Stimulated activated CD8-positive, alpha-beta memory T cell treated with anti-CD3 and anti-CD28 coated beads, Interleukin-4, amount 100 ng/mL, for 1 hour (primary cell): ENCODE measurements at places on chromosomes 3 and 15.

- no peak for DNase-seq
These were observed 71.5 kb upstream of the EIF1B start for GRCh38 chr3:40237889-40238571.

GRCh38 chr3:106035619-106036018 is 166.8 kb upstream of the CBLB start:
- DNase-seq, result no peak

GRCh38 chr3:114756506-114757279 is 390.4 kb downstream of the ZBTB20 start:
- DNase-seq, result no peak

DNA sequence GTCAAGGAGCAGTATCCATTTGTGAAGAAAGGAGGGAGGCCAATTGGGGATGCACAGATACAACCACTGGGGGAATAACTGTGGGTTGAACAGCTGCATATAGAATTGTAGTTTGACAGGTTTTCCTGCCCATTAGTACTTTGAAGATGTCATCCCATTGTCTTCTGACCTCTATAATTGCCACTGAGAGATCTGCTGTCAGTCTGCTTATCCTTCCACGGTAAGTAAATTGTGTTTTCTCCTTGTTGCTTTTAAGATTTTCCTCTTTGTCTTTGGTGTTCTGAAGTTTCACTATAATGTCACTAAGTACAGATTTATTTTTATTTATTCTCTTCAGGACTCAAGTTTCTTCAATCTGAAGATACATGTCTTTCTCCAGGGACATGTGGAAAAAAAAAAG is 56.6 kb downstream of the MOBP start:
- no peak for DNase-seq

- no peak for DNase-seq
These were observed 299.9 kb downstream of the UACA start for GRCh38 chr15:70463453-70463834.

- no peak for DNase-seq
These were observed 12.4 kb downstream of the VILL start for GRCh38 chr3:38002940-38003339.

DNA sequence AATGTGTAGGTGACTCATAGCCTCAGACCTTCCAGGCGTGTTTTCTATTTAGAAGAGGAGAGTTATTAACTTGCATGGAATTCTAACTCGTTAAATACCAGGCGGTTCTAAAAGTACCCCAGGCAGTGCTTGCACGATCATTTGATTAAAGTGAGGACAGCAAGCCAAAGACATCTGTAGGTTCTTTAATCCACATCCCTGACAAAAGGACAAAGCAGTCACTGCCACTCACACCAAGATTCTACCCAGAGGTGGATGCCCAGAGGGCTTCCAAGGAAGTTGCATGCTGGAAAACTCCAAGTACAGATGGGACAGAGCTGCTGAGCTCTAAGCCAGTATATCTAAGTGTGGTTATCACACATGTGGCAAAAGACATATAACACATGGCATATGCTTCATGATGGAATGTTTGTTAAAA is 372.1 kb downstream of the ROBO2 start:
- DNase-seq, result no peak

GRCh38 chr15:81281456-81281735 is 42.5 kb downstream of the STARD5 start:
- no peak for DNase-seq

GRCh38 chr3:65398953-65399352 is 639.8 kb downstream of the MAGI1 start:
- no peak for DNase-seq

DNA sequence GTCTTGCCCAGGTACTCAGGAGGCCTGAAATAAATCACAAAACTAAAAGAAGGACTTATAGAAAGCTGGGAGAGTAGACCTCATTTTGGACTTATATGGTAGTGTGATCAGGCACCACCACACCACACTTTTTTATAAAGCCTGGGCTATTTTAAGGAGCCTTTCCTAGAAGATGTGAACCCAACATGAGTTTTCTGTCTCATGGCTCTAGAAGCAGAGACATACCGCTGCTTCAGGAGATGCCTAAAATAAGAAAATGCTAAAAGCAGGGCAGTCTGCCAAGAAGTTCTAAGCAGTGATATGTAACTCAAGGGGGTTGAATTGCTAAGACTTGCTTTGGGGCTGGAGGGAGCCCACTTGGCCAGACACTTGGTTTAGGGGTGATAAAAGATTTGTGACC is 49.6 kb downstream of the SUMF1 start:
- no peak for DNase-seq

GRCh38 chr3:17420668-17421067 is 321.8 kb downstream of the TBC1D5 start:
- DNase-seq, result no peak

DNA sequence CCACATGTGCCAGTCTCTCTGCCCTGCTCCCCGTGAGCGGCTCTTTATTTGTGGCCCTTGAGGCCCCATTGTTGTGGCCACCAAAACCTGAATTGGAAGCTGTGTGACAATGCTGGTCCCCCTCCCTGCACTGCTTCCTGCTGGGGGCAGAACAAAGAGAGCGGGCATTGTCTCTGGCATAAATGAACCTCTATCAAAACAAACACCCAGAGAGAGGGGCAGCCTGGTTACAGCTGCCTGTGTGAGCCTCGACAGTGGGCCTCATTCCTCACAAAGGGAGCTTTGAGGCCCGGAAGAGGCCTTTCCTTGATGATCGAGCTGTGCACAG is 152.9 kb downstream of the IGF1R start:
- DNase-seq, result no peak

DNA sequence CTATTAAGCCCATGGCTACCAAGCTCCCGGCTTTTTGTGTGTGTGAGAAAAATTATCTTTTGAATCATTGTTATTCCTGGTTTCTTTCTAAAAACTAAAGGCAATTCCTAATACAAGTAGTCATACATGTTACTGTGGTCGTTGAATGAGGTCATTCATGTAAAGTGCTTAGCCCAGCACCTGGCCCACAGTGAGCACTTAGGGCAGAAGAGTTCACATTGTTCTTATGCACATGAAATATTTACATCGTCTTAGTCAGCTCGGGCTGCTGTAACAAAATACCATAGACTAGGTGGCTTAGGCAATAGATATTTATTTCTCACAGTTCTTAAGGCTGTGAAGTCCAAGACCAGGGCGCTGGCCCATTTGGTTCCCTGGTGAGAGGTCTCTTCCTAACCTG is 216.1 kb downstream of the SHQ1 start:
- DNase-seq, result no peak

DNA sequence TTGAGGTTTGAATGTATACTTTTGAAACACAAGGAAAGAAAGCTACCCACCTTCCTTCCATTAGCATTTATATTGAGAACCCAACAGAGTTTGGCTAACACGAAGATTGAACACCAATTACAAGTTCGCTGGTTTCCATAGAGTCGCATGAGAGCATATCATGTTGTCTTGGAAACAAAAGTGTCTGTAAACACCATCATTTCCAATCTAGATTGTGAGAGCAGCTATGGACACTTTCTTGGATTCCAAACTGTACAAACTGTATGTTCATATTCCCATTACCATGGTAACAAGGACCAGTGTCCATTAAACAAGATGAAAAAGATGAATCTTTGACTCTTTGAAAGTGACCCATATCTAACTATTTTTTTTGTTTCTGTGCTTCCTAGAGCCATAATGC is 529.9 kb upstream of the ROBO1 start:
- no peak for DNase-seq

DNA sequence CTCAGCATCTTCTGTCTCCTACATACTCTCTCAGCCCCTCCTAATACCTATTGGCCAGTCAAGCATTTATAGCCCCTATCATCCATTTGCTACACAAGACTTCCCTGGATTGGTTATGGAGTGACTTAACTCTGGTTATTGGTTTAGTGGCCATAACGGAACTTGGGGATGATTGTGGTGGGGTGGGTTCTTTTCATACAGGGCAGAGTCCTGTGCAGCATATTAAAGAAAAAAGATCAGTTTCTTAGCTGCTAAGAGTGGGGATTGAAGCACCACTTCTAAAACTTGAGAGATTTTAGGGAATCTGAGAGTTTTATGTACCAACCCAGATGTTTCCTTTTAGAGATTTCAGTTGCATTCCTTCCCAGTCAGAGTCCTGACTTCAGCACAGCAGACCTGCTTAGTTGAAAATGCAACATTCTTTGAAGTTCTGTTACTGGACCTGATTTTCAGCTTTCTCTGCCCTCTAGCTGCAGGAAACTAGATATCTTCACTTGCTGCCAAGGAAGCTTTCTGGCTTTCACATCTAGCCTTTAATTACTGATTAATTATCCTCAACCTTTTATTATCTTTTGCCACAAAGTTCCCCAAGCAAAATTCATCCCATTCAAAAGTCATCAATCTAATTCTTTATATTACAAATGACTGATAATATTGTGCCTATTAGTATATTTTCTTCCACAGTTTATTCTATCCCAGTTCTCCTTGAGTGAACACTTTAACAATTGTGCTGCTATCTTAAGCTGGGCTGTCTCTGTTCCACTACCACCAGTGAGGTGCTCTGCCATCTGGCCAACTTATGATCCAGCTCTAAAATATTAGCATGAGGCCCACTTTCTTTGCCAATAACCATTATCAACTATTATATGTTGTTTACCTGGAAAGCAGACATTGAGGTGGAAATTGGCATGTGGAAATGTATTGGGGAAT is 906.0 kb upstream of the ALCAM start:
- DNase-seq, result no peak

DNA sequence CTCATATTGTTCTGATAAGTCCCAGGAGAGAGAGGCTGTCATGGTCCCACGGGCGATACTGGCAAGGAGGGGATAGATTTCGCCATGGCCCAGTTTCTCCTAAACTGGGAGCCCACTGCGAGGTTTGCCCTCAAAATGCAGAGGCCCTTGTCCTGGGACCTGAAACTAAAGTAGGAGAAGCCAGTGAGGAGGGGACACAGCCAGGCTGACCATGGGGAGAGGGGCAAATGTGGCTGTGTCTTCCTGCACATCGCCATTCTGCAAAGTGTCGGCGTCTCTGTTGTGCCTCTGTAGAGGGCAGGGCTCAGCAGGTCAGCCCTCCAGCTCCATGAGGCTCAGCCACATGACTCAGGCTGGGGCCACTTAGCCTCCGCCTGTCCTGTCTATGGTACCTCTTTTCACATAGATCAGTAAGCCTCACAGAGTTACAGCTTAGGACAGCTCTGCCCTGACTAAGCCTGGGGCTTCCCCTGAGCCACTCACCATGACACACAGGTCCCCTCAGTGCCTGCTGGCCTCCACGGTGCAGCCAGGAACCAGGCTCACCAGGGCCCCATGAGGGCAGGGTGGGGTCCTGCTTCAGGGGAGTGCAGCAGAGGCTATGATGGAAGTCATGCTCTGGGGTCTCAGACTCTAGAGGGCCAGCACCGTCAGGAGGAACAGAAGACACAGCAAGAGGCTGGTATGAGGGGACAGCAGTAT is 28.6 kb upstream of the PLXNA1 start:
- no peak for DNase-seq

DNA sequence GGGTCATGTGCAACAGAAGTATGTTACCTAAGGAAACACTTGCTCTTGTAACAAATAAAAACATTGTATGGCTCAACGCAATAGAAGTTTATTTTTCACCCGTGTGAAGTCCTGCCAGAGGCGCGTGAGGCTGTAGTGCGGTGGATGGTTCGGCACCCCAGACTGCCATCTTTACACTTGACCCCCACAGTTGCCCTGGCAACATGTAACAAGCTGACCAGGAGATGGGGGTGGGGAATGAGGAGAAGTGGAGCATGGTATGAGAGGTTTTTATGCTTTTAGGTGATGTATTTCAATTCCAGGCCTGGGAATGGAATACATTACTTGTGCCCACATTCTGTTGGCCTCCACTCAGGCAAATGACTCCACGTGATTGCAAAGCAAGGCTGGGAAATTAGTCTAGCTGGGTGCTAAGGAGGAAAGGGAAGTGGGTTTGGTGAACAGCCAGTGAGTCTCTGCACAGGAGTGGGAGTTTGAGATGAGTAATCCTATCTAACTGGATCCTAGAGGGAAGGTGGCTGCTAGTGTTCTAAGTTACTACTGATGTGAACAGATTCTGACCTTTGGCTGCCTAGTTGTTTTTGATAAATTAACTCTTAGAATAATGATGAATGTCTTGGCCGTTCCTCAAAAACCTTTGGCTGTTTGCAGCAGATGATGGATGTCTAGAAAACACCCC is 33.8 kb upstream of the GREM1 start:
- DNase-seq, result no peak

DNA sequence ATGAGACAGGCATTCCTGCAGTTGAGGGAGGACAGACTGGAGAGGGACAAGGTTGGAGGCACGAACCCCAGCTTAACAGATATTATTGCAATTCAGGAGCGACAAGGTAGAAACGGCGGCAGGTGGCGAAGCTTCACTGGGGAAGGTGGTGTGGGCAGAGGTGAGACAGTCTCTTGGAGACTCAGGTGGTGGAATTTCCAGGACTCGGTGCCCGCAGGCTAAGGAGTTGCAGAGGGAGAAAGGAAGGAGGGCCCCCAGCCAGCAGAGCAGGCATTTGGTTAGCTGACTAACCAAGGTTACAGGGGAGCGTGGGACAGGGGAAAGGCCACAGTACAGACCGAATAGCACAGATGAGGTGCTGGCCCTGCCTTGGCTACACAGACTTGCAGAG is 3.0 kb downstream of the FAM174B start:
- DNase-seq, result no peak

DNA sequence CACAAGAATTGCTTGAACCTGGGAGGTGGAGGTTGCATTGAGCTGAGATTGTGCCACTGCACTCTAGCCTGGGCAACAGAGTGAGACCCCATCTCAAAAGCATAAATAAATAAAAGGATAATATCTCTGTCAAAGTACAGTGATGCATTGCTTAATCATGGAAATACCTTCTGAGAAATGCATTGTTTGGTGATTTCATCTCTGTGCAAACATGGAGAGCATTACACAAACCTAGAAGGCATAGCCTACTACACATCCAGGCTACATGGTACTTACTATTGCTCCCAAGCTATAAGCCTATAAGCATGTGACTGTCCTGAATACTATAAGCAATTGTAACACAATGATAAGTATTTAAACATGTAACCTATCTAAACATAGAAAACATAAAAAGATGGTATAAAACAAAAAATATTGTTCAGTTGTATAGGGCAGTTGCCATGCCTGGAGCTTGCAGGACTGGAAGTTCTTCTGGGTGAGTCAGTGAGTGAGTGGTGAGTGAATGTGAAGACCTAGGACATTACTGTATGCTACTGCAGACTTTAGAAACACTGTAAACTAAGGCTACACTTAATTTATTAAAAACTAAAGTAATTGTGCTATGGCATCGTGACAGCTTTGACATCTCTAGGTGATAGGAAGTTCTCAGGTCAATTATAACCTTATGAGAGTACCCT is 93.6 kb upstream of the SNRPN start:
- no peak for DNase-seq

GRCh38 chr15:74573987-74574386 is 33.0 kb downstream of the ARID3B start:
- no peak for DNase-seq

DNA sequence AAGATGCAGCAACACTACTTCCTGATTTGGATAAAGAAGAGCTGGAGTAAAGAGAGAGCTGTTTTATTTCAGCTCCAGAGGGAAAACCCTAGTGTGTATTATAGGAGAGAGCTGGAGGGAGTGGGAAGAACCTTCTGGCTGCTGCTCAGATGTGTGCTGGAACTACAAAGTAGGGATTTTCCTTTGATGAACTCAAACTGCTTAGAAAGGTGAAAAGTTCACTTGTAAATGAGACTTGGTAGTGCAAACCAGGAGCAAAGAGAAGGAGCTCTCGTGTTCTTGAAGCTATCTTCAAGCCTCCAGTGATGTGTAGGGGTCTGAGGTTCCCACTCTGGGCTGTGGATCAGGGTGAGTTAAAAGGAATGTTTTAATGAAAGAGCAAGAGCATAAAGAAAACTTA is 110.4 kb downstream of the EDEM1 start:
- DNase-seq, result no peak

GRCh38 chr15:88467073-88467934 is at the start of the genes MRPL46 and MRPS11:
MRPL46 (minus strand) TSS chr15:88467388; CDS start chr15:88467377, 11 bp downstream.
MRPS11 (plus strand) TSS chr15:88467708; CDS start chr15:88467718, 10 bp downstream.
- DNase-seq, result peak; percentile 62

GRCh38 chr3:44297255-44297654 is 41.3 kb upstream of the TCAIM start:
- no peak for DNase-seq
